Astrocyte of the spinal cord (primary cell): ENCODE measurements at places on chromosomes 16 and 17.

DNA sequence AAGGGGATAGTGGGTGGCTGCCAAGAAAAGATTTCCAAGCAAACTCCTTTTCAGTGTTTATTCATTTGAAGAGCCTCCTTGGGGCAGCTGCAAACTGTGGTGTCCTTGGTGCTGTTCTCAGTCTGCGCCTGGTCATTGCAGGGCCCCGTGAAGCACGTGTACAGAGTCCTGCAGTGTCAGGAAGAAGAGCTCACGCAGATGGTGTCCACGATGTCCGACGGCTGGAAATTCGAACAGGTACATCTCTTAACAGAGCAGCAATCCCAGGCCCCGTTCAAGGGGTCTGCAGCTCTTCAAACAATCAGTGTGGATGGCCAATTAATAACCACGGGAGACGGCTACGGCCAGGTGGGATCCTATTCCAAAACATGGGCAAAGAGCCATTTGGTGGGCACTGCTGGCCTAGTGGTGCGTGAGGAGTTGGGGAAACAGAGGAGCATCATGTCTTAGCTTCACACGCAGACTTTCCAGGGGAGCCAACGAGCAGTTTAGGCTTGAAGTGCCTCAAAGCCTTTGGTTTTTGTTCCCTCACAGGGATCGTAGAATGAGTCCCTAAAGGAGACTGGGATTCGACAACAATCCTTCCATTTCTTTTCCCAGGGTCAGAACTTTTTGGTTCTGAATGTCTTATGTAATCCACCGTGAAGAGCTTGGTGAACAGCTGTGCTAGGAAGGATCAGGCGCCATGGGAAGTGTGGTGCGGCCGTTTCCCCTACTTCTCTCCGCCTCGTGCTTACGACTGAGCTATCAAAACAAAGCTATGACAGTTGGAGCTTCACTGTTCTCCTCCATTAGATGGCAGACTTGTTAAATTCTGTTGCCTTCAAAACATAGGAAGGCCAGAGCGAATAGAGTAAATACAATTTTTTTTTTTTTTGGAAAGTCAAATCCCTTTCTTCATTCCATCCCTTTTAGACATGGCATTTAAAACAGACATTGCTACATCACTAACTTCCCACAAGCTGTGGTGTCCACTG is 12.6 kb downstream of the KCTD2 start:
- peak; percentile 65 for DNase-seq

DNA sequence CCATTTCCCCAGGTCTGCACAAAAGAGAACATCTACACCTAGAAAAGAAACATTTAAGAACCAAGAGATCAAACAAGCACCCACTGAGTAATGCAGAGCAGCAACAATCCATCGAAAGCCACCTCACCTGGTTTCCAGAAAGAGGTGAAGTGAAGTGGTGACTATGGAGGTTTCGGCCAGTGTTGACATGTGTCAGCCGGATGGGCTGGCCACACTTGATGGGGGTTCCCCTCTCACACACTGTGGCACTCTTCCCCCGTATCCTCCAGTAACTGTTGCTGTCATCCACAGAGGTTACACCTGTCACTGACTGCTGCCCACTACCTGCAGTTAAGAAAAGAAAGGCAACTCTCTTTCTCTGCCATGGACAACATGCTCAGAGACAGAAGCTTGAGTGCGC is 6.5 kb downstream of the SDF2 start:
- DNase-seq: no peak

- DNase-seq: no peak
These were observed 27.7 kb upstream of the GFOD2 start for GRCh38 chr16:67746846-67747245.

DNA sequence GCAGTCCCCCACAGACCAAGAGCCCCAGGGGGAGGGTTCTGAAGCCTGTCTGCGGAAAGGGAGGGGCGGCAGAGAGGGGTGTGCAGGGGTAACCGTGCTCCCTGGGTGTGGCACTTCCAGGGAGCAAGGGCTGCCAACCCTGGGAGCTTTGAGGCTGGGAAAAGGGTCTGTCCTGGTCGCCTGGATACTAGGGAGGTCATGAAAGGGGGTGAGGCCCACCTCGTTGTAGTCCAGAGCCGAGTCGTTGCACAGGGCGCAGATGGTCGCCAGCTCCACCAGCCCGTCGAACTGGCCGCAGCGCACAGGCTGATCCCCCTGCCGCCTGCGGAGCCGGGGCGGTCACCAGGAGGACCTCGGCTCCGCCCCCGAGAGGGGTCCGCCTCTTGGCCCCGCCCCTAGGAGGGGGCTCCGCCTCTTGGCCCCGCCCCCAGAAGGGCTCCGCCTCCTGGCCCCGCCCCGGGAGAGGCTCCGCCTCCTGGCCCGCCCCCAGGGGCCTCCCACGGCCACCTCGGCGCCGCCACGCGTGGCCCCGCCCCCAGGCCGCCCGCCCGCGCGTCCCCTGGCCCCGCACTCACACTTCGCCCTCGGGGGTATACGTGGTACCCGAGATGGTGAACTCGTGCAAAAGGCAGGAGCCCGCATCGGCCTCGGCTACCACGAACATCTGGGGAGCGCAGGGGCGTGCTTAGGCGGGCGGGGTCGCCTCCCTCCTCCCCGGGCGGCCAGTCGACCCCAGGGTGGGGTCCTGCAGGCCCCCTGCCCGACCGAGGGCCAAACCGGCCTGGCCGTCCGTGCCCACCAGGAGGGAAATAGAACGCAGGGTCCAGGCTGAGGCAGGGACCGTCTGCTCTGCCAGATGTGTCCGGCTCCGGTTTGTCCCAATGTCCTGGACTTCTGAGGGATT is 19.5 kb downstream of the ATP2A3 start:
- DNase-seq: peak; percentile 48

- DNase-seq: peak; percentile 87
These were observed 889 bp upstream of the ZNF423 start for GRCh38 chr16:49856672-49857330.

- no peak for DNase-seq
These were observed 16.4 kb upstream of the TMED6 start for GRCh38 chr16:69367980-69368379.

- DNase-seq: no peak
These were observed 1.3 kb downstream of the CIITA start for GRCh38 chr16:10878328-10878643.

DNA sequence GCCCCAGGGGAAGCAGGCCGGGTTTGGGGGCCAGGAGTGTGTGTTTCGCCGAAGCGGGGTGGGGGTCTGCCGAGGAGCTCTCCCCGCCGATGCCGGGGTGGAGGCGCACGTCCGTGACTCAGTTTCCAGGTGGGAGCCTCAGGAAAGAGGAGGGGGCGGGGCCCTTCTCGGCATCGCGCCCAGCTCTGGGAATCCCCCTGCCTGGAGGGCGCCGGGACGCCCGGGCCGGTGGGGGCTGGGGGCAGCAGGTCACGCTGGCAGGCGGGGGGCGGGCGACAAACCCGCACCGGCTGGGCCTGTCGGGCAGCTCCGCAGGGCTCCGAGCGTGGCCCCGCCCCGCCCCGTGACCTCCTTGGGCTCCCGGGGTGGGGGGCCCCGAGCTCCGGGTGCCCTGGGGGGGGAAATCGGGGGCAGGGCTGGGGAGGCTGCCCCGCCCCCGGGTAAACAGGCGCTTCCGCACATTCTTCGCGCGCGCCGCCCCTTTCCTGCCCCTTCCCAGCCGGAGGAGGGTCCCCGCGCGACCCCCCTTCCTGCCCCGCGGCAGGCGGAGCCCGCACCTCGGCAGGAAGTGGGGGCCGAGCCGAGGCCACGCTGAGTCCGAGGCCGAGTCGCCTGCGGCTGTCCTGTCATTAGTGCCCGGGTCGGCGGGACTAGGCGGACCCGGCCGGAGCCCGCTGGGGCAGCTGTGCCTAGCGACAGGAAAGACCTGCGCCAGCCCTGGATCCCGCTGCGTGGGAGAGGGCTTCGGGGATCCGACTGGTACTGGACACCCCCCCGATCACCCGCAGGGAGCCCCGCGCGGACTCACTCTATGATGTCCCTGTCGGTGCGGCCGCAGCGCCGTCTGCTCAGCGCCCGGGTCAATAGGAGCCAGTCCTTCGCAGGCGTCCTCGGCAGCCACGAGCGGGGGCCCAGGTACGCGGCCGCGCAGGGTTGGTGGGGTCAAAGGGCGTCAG is 9.3 kb downstream of the RIPOR1 start:
- DNase-seq: no peak
